IPS DF 19.7 (cell line): ENCODE measurements at places on chromosomes 13 and 19.

- no peak for DNase-seq
Measured at GRCh38 chr13:79459906-79460305, 21.0 kb upstream of the NDFIP2 start.

DNA sequence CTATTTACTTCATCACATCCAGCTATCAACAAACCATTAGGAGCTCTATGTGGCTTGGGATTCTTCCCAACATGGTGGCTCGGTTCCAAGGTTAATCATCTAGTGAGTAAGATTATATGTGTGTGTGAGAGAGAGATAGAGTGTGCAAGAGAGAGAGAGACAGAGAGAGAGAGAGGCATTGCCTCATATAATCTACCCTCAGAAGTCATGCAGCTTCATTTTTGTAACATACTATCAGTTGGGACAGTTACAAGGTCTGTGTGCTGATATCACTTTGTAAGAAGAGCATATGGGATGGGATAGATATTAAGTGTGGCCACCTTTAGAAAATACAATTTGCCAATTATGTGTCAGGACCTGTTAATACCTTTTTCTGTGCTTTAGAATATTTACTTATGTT lies 104.1 kb downstream of the NDFIP2 start:
- no peak for DNase-seq

GRCh38 chr19:51697169-51697776 lies 4.1 kb downstream of the SPACA6 start:
- no peak for DNase-seq

DNA sequence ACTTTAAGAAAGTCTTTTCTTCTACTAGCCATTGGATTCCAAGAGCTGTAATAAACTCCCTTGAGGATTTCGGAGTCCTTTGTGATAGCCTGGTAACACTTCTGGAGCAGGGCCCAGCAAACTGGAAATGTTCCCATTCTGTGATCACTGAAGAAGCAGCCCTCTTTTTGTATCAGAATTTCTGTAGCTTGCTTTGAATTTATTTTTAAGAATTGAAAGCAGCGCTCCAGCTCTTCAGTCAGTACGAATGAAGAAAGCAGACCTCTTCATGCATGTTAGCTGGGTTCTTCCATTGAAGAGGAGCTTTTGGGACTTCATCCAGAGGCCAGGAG lies 141.5 kb downstream of the AKAP11 start:
- no peak for DNase-seq

DNA sequence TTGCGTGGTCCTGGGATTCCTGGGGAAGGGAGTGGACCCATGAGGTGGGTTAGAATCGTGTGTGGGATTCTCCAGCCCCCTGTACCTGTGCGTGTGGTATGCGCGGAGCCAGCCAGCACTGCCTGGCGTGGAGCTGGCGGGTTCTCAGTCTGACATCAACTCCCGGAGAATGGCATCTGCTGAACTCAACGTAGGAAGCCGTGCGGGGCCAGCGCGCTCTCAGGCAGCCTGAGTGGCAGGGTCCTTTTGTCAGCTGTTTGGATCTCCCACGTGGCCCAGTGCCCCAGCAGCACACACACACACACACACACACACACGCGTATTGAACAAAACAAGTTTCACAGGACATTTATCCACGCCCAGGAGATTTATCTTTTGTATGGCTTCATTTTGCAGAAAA lies 28.1 kb downstream of the ATP4B start:
- DNase-seq: no peak

- no peak for DNase-seq
Measured at GRCh38 chr19:55590617-55591016, 8.7 kb downstream of the FIZ1 start.

- no peak for DNase-seq
Measured at GRCh38 chr13:72839831-72840426, 58.0 kb downstream of the PIBF1 start.

- no peak for DNase-seq
Measured at GRCh38 chr13:26813321-26813979, 52.9 kb upstream of the GPR12 start.

DNA sequence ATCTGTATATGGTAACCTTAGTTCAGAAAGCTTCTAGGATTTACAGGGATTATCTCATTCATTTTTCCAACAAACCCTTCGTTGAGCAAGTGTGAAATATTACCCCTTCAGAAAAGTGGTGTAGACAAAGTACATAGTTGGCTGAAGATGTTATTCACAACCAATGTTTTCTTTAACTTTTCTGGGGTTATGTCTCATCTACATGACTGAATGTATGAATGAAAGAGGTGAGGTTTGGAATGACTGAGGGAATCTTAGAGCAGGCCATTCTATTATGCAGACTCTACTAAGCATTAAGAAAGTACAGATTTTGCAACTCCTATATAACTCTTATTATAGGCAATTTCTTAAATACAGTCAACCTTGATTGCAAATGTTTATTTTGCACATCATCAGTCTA lies 167.2 kb downstream of the NDFIP2 start:
- DNase-seq: no peak

DNA sequence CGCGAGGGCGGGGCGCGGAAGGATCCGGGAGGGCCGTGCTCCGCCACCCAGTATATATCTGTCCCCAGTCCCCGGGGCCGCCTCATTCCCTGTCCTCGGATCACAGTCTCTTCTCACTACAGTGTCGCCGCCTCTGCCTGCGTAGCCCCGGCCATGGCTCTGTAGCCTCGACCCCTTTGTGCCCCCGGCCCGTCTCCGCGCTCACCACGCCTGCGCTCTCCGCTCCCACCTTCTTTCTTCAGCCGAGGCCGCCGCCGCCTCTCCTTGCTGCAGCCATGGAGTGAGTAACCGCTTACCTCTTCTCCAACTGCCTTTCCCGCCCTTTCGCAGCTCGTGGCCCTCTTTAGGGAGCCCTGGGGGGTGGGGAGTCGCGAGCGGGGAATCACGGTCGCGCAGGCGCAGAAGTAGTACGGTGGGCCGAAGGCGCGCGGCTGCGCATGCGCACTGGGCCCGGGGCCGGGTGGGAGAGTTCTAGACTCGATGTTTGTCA lies at the start of the genes ATF5 and NUP62:
ATF5 (plus strand) TSS at position 85 of the 490 bp plus-strand sequence. CDS start 1,646 bp downstream, outside the sequence.
NUP62 (minus strand) TSS at position 384 of the 490 bp plus-strand sequence. CDS start 19,697 bp downstream, outside the sequence.
- no peak for DNase-seq

- no peak for DNase-seq
Measured at GRCh38 chr13:45296259-45296658, 44.7 kb downstream of the TPT1 start.

DNA sequence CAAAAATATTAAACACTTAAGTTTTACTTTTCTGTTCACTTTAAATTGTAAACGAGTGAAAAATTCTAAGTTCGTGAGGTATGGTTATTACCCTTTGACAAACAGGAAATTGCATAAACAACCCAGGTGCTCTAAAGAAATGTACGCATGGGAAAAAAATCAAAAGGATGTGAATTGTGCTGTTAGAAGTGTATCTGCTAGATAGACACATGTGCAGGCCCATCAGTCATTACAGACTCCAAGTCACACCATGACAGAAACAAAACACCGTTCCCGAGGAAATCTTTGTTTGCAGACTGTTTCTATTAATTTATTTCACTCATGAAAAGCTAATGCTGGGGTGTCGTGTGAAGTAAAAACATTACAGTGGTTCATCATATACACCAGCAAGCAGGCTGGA lies 17.0 kb upstream of the DOCK9 start:
- no peak for DNase-seq

DNA sequence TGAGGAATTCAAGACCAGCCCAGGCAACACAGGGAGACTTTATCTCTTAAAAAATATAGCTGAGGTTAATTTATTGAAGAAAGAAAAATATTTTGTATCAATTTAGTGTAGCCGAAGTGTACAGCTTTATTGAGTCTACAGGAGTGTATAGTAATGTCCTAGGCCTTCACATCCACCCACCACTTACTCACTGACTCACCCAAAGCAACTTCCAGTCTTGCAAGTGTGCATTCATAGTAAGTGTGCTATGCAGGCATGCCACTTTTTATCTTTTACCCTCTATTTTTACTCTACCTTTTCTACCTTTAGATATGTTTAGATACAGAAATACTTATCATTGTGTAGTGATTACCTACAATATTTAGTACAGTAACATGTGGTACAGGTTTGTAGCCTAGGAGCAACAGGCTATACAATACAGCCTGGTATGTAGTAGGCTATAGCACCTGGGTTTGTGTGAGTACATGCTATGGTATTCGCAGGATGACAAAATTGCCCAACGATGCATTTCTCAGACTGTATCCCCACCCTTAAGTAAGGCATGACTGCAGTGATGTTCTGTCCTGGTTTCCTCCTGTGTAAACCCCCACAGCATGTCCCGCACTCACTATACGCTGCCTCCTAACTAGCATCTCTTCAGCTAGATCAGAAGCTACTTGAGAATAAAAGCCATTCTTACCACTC lies 15.3 kb upstream of the ATP12A start:
- DNase-seq: no peak

GRCh38 chr19:40530091-40530901 lies 46.4 kb upstream of the SHKBP1 start:
- DNase-seq: no peak

DNA sequence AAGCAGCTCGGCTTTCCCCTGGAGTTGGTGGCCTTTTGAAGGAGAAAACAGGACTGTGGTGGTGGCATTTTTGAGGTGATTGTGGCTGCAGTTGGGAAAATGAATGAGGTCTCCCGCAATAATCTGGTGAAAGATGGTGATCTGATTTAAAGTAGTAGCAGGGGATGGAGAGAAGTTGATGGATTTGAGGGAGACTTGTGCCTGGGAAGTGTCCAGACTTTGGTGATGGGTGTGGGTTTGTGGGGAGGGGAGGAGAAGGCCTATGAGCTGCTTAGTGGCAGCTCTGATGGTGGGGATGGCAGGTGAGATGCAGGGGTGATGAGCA lies 4.0 kb upstream of the EPN1 start:
- no peak for DNase-seq

DNA sequence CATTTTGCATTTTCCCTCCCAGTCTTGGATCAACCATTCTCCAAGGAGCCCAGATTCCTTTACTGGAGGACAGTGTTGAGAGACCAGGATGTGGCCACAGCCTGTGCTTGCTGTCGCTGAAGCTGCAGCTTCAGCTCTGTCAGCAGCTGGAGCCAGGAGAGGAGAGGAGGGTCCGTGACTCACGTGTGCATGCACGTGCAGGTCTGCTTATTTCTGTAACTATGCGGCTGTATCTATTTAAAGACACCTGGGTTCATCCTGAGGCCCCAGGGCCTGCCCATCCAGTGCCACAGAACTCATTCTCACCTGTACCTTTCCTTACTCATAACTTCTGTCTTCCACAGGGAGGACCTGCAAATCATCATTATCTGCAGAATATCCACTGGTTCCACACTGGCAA lies 8.2 kb upstream of the LAMP1 start:
- DNase-seq: no peak

DNA sequence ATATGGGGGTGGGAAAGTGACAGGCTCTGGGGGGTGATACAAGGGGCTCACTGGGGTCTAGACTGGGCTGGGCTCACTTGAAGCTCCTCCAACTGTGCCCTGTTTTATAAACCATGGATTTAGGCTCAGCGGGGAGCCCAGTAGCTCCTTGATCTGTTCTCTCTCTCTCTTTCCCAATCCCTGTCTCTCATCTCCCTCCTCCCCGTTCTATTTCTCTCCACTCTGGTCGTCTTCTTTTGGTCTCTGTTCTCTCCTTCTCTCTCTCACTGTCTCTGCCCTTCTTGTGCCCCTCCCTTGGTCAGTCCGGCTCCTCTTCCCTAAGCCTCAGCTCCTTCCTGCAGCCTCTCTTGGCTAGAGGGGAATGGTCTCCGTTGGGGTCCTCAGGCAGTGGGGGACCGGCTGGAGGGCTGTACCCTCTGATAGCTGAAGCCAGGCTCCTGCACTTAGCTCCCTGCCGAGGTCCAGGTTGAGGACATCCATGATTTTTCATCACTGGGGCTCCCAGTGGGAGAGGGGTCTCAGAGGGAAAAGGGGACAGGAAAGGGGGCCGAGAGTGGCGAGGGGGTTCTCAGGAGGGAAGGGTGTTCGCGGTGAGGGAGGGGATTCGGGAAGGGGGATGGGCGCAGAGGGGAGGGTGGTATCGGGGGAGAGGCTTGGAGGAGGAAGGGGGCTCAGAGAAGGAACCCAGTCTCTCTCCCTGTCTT lies 8.5 kb downstream of the UNC13A start:
- no peak for DNase-seq

GRCh38 chr19:17415121-17415520 lies 4.7 kb upstream of the MVB12A start:
- DNase-seq: no peak

- DNase-seq: no peak
Measured at GRCh38 chr19:49148784-49149651, 6.2 kb downstream of the HRC start.

- no peak for DNase-seq
Measured at GRCh38 chr19:13302526-13303270, 152.5 kb downstream of the IER2 start.

GRCh38 chr13:41917641-41918040 lies 43.3 kb downstream of the VWA8 start:
- DNase-seq: no peak

- DNase-seq: no peak
Measured at GRCh38 chr13:97395447-97396136, 38.4 kb upstream of the RAP2A start.
